ENCODE measurements at places on chromosomes 12 and 14.

DNA sequence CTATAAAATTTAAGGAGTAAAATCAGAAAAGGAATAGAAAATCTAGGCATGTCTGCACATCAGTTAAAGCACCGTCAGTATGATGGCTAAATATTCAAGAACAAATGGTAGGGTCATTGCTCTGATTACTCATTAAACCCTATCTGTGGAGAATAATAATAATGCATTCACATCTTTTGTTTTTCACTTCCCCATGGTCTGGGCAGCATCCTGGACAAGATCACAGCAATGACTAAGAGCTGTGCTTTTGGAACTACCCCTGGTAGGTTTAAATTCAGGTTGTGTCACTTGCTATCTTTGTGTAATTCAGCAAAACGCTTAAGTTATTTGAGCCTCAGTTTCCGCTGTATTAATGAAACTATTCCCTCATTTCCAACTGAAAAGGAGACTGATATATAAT lies 33.1 kb downstream of the C12orf42 start:
- no peak for DNase-seq

DNA sequence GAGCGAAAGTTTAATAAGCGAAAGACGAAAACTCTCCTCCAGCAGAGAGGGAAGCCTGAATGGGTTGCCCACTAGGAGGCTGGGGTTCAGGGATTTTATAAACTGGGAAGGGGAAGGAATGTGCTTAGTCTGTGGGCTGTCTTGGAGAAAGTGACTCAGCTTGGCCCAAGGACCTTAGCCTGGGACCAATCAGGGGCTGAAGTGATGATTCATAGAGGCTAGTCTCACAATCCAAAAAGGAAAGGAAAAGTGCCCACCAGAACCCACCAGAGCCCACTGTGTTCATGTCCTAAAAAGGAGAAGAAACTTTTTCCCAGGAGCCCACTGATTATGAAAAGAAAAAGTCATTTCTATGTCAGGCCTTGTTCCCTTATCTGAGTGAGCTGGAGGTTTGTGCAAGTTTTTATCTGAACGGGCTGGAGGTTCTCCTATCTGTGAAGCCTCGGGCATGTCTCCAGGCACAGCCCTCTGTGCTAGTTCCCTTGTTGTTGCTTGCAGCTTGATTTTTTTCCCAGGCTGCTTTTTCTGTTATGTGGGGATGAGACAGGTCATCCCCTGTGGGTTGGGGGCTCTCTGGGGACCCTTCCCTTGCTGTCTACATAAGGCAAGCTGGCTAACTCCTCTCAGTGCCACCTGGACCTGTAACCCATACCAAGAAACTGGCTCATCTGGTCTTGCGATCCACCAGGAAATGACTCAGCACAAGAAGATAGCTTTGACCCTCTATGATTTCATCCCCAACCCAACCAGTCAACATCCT lies 8.3 kb upstream of the GOLGA5 start:
- no peak for DNase-seq

GRCh38 chr12:93757792-93758694 lies 80.9 kb downstream of the CRADD start:
- DNase-seq = no peak

DNA sequence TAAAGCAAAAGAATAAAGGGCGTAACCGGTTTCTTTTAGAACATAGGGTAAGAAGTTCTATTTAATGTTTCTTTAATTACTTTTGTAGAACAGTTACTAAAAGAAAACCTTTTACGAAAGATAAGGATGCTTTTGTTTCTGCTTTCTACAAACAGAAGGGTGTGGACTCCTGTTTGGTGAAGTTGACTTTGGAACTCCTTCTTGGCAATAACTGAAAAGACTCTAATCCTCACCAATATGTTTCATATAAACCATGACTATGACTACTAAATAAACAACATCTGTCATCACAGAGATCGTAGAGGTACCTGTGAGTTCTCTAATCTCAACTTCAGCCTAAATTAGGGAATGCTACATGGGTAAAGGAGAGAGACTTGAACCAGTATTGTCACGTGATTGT lies 210.8 kb upstream of the FLRT2 start:
- DNase-seq = no peak

GRCh38 chr12:13992585-13992984 lies 11.2 kb upstream of the GRIN2B start:
- DNase-seq = no peak

- DNase-seq = no peak
Measured at GRCh38 chr12:124495194-124495983, 72.0 kb downstream of the NCOR2 start.

GRCh38 chr14:55446127-55446736 lies 5.8 kb upstream of the TBPL2 start:
- peak; percentile 80 for DNase-seq

DNA sequence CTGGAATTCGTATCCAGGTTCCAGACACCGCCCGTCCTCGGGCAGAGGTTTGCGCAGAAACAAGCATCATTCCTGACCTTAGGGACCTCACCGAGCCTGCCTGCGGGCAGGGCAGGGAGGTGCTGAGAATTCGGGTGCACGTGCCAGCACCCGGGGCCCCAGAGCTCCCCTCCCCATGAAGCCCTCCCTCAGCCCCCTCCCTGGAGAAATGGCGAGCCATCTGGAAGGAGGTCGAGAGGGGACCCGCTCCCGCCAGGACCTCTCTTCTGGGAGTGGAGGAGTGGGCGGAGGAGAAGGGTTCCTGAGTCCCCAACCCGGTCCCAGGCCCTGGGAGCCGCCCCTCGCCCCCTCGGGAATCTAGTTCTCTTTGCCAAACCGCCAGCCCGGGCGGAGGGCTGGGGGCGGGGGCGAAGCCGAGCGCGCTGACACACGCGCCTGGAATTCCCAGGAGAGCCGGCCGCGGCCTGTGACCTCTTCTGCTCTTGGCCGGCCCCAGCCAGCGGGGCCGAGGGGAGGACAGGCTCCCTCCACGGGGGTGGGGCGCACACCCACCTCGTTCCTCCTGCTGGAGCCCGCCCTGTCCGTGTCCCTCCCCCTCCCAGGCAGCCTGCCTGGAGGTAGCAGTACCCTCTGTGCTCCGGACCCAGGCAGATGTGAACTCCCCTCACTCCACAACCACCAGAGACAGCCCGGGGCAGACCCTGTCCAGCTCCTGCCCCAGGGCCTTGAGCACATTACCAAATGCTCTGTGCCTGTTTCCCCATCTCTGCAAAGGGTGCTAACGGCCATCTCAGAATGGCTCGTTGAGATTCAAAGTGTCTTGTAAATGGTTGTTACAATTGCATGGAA lies 23.0 kb upstream of the GPR132 start:
- DNase-seq = no peak

GRCh38 chr12:125650587-125650986 lies 585.4 kb downstream of the AACS start:
- DNase-seq = no peak

- DNase-seq = no peak
Measured at GRCh38 chr12:121331248-121331647, 21.0 kb downstream of the ANAPC5 start.

DNA sequence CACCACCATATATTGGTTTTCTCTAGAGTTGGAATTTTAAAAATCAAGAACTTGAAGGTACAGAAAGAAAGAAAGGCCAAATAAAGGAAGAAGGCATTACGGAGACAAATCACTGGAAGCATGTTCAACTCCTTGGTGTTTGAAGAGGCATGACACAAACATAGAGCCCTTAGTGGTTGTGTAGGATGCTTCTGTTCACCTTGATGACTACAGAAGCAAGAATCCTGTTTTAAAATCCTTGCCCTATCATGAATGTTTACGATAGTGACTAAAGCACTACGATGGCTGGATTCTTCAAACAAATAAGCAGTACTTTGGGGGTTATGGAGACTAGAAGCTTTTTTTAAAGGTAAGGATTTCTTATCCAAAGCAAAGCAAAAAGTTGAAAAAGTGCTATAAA lies 10.3 kb upstream of the ISM2 start:
- no peak for DNase-seq

DNA sequence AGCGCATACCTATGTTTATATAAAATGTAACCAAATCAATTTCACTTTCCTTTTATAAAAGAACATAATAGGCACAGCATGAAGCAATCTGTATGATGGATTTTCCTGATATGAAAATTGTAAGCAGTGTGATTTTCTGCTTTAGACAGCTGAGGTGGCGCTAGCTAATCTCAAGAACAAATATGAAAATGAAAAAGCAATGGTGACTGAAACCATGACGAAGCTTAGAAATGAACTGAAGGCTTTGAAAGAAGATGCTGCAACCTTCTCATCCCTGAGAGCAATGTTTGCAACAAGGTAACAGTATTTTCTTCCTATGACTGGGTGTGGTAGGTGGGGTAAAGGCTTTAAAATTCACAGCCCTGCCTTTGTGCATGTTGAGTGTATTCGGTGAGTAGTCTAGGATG lies 65.0 kb upstream of the FGD4 start:
- DNase-seq = peak; percentile 59

DNA sequence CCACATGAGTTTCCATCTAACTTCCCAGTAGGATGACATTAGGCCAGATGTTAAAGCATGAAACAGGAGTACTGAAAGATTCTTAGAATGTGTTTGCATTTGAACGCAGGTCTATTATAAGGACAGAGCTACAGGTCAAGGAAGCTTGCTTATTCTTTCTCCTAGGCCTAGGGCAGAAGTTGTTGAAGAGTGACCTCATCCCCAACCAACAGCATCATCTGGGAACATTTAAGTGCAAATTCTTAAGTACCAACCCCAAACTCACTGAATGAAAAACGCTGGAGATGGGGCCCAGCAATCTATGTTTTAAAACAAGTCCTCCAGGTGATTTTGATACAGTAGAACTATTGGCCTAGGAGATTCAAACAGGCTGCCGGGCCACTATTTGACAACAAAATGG lies 52.4 kb downstream of the PAPLN start:
- no peak for DNase-seq

DNA sequence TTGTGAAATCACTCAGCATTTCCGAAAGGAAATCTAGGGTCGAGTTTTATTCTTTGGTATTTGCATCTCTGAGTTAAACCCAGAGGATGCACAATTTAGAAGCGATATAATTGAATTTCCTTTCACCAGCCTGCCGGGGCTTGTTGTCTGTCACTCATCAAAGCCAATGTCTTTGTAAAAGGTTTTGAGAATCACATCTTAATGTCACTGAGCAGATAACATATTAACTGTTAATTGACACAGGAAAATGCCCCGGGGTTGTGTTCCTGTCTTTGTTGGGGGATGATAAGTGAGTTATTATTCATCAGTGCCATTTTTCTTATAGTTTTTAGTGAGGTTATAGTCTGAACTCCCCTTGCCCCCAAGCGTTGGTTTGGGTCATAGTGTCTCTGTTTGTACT lies 73.4 kb downstream of the DUSP6 start:
- DNase-seq = no peak

All from activated CD4-positive, alpha-beta T cell treated with anti-CD3 and anti-CD28 coated beads, Interleukin-2, Interleukin-6, amounts not matched to agents 100 ng/mL and 50 ng/mL, durations not matched to agents 16 hours and 8 hours (primary cell).